ENCODE measurements at places on chromosomes 3 and 15.

DNA sequence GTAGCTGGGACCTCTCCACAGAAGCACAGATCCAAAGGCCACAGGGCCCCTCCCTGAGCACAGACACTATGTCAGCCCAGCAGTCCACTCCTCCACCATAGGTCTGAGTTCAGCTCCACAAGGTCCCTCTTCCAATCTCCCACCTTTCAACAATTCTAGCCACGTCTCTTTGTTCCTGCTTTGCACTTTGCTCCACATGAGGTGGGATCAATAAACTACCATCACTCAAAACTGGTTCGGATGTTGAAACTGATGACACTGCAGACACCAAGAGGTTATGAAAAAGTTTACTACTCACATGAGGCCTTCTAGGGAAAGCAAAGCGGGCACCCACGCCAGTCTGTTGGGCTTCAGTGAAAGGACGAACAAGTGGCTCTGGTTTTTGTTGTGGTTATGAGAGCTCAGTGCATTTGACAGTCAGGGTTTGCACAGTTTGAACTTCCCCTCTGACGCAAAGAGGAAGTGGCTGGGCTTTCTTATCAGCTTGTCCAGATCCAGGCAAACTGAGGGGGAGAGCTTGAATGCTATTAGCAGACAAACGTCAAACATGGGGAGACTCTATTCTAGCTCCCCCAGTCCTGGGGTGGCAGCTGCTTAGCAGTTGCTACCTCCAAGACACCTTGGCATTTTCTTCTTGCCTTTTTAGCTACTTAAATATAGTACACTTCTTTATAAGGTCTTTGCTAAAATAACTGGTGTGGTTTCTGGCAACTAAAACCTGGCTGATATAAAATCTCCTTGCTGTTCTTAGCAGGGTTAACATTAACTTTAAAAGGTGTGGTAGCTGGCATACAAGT, 37.8 kb downstream of the ZNF445 start:
- no peak for DNase-seq

GRCh38 chr3:143066033-143066432, 53.5 kb upstream of the CHST2 start:
- DNase-seq, result no peak

GRCh38 chr3:17032407-17033034, 147.8 kb downstream of the PLCL2 start:
- no peak for DNase-seq

DNA sequence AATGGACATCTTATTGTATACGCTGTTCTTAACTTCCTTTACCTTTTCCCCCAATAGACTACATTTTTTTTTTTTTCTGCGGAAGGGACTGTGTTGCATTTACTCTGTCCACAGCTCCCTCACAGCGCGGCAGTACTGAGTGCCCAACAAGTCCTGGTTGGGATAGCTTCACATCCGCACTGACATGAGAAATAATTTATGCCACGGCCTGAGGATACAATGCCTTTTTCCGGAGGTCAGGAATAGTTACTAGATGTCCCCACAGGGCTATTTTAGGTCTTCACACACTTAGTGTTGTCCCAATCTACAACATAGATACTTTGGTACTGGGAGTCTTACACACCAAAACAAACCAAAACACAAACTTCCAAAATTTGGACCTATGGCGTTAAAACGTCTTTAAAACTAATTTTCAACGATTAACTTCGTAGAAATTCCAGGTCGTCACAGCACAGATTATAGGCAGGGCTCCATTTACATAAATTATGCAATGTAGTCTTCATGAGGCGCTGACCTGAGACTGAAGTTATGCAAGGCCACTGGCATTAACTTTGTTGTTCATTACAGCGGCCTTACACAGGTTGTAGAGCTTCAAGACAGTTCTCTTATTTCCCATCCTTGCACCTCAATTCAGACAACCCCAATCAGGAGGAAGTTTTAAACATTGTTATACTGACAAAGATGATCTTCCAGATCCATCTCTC, 989 bp upstream of the PPIB start:
- no peak for DNase-seq

GRCh38 chr3:108834551-108834950, 12.0 kb downstream of the TRAT1 start:
- DNase-seq, result no peak

Data from NCI-H748 treated with DMSO at 0.1 percent for 48 hours (cell line).